Stomach (tissue), 19 donors: ENCODE measurements at places on chromosomes 16 and 17. TPM values are rescaled to one million over a fixed set of nuclear protein-coding genes. Genes with fewer than 3 reads are reported as not detected.

Gene TPSAB1
- 22.3 TPM for total RNA-seq

Gene SOX9
- 69.5 TPM for total RNA-seq

Gene PRSS36
- total RNA-seq: 0.87 TPM

Gene SKAP1
- 3.2 TPM for total RNA-seq

Gene FN3K
- total RNA-seq: 14.5 TPM

Gene NHERF2
- total RNA-seq: 17.4 TPM

Gene HCRT
- not detected for total RNA-seq

Gene CCL4
- total RNA-seq: not detected

Gene DNAH3
- not detected for total RNA-seq

Gene RAB37
- total RNA-seq: 8.7 TPM

Gene HSD17B2
- 23.2 TPM for total RNA-seq

Gene TP53TG3
- total RNA-seq: not detected

DNA sequence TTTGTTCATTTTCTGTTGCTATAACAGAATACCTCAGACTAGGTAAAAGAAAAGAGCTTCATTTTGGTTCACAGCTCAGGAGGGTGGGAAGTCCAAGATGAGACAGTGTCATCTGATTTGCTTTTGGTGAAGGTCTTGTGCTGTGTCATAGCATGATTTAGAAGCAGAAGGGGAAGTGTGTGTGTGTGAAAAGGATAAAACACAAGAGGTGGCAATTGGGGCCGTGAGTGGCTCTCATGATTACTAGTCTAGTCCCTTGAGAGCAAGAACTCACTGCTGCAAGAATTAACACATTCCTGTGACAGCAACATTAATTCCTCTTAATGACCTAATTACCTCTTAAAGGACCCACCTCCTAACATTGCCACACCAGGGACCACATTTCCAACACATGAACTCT, 8.3 kb downstream of the SLC35G3 start:
- no peaks in the 10 kb centered on the region for H3K4me1 ChIP-seq
- H3K27ac ChIP-seq: no peak overlapping the region

DNA sequence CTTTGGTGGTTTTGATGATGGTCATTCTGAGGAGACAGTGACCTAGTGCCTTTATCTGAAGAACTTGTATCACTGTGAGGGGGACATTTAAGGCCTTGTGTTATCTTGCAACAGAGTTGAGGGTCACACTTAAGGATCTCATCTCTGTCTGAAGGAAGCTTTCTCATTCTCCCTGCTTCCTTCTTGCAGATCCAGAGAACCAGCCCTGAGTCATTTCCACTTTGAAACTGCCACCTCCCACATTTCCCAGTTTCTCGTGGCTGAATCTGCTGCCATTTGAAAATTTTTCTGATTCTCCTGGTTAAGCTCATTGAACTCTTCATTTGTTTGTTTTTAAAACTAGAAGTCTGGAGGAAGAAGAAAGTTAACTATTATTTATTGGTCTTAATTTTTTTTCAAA, 190.2 kb upstream of the CDH11 start:
- no peaks in the 10 kb centered on the region for H3K27me3 ChIP-seq
- no peak overlapping the region for H3K4me3 ChIP-seq
- H3K36me3 ChIP-seq: no peaks in the 10 kb centered on the region

GRCh38 chr17:18257268-18257981, 1.1 kb downstream of the FLII start:
- DNase-seq: peak; percentile 73
- peaks cover 42% of the 10 kb centered on the region for H3K36me3 ChIP-seq
- H3K27me3 ChIP-seq: no peaks in the 10 kb centered on the region
- H3K27ac ChIP-seq: peak overlapping the region; percentile 94

GRCh38 chr17:67216578-67217320, 28.2 kb downstream of the HELZ start:
- DNase-seq: no peak
- H3K27me3 ChIP-seq: no peaks in the 10 kb centered on the region
- peaks cover 38% of the 10 kb centered on the region for H3K36me3 ChIP-seq
- H3K4me1 ChIP-seq: peaks cover 33% of the 10 kb centered on the region
- H3K27ac ChIP-seq: peak overlapping the region; percentile 2

- H3K27me3 ChIP-seq: no peaks in the 10 kb centered on the region
- peaks cover 74% of the 10 kb centered on the region for H3K4me1 ChIP-seq
- H3K36me3 ChIP-seq: no peaks in the 10 kb centered on the region
- no peak for DNase-seq
Measured at GRCh38 chr16:65119901-65120401, 1.9 kb downstream of the CDH11 start.

DNA sequence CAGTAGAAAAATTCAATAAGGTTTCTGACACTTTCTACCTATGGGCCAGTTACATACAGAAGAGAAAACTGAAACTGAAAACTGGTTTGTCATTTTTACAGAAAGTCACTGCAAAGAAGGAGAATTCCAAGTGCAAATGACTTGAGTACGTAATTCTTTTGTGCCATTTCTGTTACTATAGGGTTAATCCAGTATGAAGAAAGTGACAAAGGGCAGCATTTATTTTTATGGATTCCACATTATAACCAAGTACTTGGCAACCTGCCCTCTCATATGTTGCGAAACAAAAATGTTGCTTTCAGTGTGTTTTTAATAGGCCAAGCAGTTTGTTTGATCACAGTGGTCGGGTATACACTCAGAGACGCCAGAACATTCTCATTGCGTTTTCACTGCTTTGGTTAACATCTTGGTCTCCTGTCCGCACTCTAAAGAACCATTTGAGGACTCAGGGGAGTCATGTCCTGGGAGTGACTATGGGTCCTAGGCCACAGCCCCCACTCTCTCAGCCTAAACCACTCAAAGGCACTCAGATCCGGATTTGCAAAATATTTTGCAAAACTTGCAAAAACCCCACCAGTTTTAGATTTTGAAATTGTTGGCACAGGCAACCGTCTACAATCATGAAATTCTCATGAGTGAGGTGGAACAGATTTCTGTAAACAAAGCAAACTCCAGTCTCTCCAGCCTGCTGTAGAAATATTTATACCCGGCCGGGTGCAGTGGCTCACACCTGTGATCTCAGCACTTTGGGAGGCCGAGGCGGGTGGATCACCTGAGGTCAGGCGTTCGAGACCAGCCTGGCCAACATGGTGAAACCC, 15.4 kb upstream of the HELZ start:
- H3K27ac ChIP-seq: peak overlapping the region; percentile 68
- no peaks in the 10 kb centered on the region for H3K36me3 ChIP-seq
- no peak overlapping the region for H3K4me3 ChIP-seq
- DNase-seq: peak; percentile 81
- H3K4me1 ChIP-seq: no peaks in the 10 kb centered on the region
- H3K27me3 ChIP-seq: no peaks in the 10 kb centered on the region

DNA sequence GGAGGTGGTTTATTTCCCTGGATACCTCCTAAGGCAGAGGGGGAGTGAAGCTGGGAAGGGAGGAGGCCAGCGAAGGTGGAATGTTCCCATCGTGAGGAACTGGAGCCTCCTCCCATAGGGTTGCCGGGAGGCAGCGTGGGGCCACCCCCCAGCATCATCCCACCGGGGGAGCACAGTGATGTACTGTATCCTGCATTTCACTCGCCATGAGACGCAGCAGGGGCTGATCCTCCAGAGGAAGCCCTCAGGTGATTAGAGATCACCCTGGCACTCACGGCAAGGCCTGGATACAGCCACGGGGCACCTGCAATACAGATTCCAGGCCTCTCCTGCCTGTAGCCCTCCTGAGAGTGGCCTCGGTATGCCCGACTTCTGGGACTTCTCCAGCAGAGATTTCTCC, 25.5 kb upstream of the BEAN1 start:
- no peak overlapping the region for H3K27ac ChIP-seq
- H3K4me3 ChIP-seq: no peak overlapping the region
- DNase-seq: no peak
- H3K4me1 ChIP-seq: peaks cover 1% of the 10 kb centered on the region
- no peaks in the 10 kb centered on the region for H3K27me3 ChIP-seq

GRCh38 chr17:10754861-10755591, 25.2 kb upstream of the TMEM220 start:
- no peaks in the 10 kb centered on the region for H3K36me3 ChIP-seq
- H3K27me3 ChIP-seq: no peaks in the 10 kb centered on the region
- peaks cover 38% of the 10 kb centered on the region for H3K4me1 ChIP-seq
- no peak for DNase-seq

GRCh38 chr16:58732545-58733247, 1.4 kb downstream of the GOT2 start:
- H3K4me1 ChIP-seq: peaks cover 39% of the 10 kb centered on the region
- H3K27ac ChIP-seq: peak overlapping the region; percentile 80
- no peak for DNase-seq
- H3K36me3 ChIP-seq: no peaks in the 10 kb centered on the region

- H3K4me1 ChIP-seq: no peaks in the 10 kb centered on the region
- peak; percentile 23 for DNase-seq
- H3K36me3 ChIP-seq: peaks cover 36% of the 10 kb centered on the region
- no peaks in the 10 kb centered on the region for H3K27me3 ChIP-seq
Measured at GRCh38 chr16:27685807-27686206, 135.9 kb downstream of the KATNIP start.

DNA sequence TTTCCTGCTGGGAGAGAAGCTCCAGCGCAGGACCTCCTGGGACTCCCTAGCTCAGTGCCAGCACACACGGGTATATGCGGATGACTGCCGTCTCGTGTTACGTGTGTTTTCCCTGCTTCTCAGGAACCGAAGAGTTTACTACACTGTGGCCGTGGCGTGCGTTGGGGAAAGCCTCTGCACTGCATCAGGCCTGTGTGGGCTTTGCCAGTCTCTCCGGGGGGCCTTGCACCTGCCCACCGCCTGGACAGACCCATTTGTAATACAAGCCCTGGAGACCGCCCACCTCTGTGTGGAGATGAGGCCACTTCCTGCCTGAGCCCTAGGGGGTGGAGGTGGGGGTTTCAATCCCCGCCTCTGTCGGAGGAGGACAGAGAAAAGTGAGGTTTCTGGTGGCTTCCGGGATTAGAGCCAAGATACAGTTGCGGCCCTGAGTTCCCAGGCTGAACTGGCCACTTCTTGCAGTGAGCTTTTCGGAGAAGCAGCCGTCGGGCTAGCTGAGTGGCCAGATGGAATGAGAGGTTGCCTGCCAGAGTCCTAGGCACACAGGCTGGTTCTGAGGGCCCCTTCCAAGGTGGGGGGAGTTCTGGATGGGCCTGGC, 43.4 kb upstream of the GSE1 start:
- peak overlapping the region; percentile 73 for H3K27ac ChIP-seq
- H3K27me3 ChIP-seq: no peaks in the 10 kb centered on the region
- DNase-seq: peak; percentile 71
- no peak overlapping the region for H3K4me3 ChIP-seq

DNA sequence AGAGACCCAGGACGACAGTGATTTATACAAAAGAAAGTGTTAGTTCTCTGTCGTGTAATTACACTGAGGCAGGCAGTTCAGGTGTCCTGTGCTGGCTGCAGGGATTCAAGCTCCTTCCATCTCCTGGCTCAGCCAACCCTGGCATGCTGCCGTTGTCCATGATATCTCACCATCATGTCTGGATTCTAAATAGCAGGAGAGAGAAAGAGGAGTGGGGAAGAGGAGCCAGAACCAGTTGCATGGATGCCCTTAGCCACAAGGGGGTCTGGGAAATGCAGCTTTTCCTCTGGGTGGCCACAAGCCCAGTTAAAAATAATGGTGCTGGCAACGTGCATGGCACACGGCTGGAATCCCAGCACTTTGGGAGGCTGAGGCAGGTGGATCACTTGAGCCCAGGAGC, 9.7 kb downstream of the C16orf54 start:
- no peak for DNase-seq
- no peak overlapping the region for H3K4me3 ChIP-seq
- no peak overlapping the region for H3K27ac ChIP-seq
- no peaks in the 10 kb centered on the region for H3K36me3 ChIP-seq
- peaks cover 21% of the 10 kb centered on the region for H3K27me3 ChIP-seq

DNA sequence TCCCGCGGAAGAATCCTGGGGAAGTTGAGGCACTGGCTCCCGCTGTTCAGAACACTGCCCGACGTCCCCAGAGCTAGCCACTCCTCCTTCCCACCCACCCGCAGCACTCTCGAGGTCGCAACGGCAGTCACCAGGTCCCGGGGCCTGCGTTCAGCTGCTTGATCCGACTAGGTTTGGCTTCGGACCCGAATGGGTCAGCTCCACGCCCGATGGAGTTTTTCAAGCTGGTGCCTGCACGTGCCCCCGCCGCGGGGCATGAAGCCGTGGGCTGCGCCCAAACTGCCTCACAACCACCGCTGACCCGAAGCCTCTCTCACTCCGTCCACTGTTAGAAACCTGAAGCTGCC, 12.4 kb upstream of the ODF4 start:
- DNase-seq: no peak
- H3K4me3 ChIP-seq: peak overlapping the region; percentile 57

DNA sequence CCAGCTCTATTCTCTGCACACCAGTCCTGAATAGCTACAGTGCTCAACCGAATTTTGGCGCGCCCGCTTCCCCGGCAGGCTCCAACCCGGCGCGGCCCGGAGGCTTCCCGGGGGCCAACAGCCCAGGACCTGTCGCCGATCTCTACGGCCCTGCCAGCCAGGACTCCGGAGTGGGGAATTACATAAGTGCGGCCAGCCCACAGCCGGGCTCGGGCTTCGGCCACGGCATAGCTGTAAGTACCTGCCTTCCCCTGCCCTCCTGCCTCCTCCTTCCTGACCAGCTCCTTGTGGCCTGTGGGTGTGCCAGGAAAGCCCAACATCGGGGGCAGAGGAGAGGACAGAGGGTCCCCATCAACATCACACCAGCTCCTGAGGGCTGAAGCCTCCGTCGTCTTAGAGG, 70.2 kb downstream of the CCDC182 start:
- no peak overlapping the region for H3K27ac ChIP-seq
- H3K27me3 ChIP-seq: no peaks in the 10 kb centered on the region
- H3K4me1 ChIP-seq: peaks cover 13% of the 10 kb centered on the region
- H3K4me3 ChIP-seq: no peak overlapping the region
- H3K36me3 ChIP-seq: peaks cover 20% of the 10 kb centered on the region

- H3K36me3 ChIP-seq: no peaks in the 10 kb centered on the region
- no peaks in the 10 kb centered on the region for H3K4me1 ChIP-seq
- no peak overlapping the region for H3K27ac ChIP-seq
- no peak for DNase-seq
- no peak overlapping the region for H3K4me3 ChIP-seq
Measured at GRCh38 chr17:72307836-72308235, 187.0 kb downstream of the SOX9 start.

DNA sequence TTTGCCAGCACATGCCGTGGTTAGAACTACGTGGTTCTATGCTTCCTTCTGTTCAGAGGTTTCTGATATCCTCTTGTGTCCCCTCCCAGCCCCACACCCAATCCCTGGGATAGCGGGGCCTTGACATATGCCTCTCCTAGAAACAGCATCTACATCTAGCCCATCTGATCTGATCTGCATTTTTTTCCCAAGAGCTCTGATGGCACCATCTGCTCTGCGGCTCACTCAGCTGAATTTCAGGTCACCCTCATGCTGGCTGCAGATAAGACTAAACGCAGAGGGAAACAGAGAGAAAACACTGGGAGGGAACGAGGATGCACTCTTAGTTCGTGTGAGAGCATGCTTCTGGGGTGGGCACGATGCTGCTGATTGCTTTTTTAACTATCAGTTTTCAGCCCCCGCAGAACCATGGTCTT, 10.7 kb downstream of the WIPI1 start:
- H3K4me1 ChIP-seq: no peaks in the 10 kb centered on the region
- no peaks in the 10 kb centered on the region for H3K27me3 ChIP-seq
- H3K4me3 ChIP-seq: no peak overlapping the region
- no peak overlapping the region for H3K27ac ChIP-seq

- H3K27ac ChIP-seq: no peak overlapping the region
- H3K27me3 ChIP-seq: no peaks in the 10 kb centered on the region
- DNase-seq: no peak
- no peaks in the 10 kb centered on the region for H3K36me3 ChIP-seq
Measured at GRCh38 chr17:46139432-46140210, 53.6 kb downstream of the KANSL1 start.

GRCh38 chr17:66493283-66494019, 191.0 kb downstream of the PRKCA start:
- H3K4me1 ChIP-seq: no peaks in the 10 kb centered on the region
- no peaks in the 10 kb centered on the region for H3K36me3 ChIP-seq
- DNase-seq: no peak
- no peaks in the 10 kb centered on the region for H3K27me3 ChIP-seq
- no peak overlapping the region for H3K4me3 ChIP-seq
- no peak overlapping the region for H3K27ac ChIP-seq
